ENCODE measurements at places on chromosomes 4 and X.

GRCh38 chr4:150583287-150584110 is 1.5 kb downstream of the MAB21L2 start:
- DNase-seq, result peak; percentile 82

DNA sequence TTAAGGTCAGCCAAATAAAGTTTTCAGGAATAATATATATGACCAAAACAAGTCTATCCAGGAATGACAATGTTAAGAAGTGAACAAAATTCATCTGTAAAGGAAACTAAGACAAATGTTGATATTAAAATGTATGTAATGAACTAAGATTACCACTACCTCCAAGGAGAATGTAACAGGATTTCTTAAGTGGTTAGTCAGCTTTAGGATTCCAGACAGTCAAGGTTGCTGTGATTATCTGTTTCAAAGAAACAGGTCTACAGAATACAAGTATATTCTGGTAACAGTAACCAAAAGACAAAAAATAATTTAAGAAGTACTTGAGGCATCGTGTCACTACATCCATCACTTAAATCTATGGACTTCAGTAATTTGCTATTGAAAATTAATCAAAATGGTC is 172.8 kb downstream of the SCFD2 start:
- no peak for DNase-seq

DNA sequence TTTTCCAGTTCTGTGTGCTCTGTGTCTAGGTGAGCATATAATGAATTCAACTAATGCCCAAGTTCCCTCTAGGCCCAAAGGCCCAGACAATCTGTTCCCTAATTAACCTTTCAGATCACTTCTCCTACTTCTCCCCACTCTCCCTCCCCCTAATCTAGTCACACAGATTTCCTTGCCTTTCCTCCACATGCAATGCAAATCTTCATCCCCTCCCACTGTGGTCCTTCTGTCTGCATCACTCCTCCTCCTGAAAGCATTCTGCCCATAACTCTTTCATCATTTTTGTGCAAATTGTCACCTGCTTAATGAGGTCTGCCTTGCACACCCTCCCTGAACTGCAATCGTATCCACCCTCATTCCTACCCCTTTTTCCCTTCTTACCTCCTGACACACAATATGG is 346.6 kb downstream of the FBXO8 start:
- no peak for DNase-seq

GRCh38 chrX:45849261-45849862 is 648.7 kb upstream of the DIPK2B start:
- DNase-seq, result no peak

- DNase-seq, result peak; percentile 79
Observed at GRCh38 chr4:54091637-54092404, 8.1 kb upstream of the GSX2 start.

- no peak for DNase-seq
Observed at GRCh38 chrX:111847491-111848133, 28.4 kb upstream of the TRPC5OS start.

DNA sequence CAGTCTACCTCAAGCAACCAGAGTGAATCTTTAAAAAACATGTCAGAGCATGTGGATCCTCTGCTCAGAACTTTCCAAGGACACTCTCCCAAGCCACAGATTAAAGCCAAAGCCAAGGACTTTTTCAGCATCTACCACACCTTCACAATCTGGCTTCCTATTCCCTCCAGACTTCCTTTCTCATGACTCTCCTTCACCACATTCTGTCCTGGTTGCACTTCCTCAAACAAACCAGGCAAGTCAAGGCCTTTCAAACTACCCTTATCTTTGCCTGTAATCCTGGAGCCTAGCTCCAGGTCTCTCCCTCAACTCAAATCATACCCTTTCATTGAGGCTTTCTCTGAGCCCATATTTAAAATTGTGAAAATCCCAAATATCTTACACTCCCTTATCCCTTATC is 191.6 kb upstream of the GALNTL6 start:
- DNase-seq, result no peak

DNA sequence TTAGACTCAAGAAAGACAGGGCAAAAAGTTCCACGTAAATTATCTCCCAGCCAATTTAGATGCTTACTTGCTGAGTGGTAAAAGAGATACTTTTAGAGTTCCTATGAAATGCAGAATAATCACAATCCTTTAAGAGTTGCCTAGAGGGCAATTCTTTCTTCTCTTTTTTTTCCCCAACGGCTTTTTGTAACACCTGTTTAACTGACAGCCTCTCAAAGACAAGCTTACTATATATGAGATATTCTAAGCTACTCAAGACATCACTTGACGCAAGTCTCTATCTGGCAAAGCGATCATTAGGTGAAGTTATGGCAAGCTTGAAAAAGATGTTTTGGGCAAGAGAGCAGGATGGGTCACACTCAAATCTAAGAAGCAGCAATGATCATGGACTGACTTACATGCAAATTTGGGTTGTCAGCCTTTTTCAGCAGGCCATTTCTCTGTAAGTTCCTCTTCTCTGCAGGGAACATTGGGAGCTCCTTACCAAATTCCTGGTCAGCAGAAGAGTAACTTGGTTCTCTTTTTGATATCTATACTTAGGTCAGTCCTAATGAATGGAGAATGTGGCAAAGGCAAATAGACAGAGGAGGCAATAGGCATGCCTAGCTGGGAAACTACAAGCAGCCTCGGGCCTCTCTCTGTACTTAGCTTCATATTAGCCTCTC is 162.9 kb upstream of the FGF13 start:
- DNase-seq, result no peak

DNA sequence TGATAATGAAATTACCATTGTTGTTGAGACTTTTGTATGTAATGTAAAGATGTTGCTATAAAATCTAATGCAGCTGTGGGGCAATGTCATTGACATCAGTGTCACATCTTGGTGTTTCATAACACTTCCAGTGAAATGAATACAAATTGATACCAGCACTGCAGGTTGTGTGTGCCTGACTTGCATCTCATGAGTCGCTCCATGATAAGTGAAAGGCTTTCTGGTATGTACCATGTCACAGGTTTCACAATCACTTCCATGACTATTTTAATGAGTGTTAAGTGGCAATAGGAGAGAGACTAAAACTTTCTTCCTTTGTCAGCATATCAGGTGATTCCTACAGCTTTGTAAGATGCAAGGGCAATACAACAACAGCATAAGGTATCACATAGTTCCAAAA is 94.4 kb downstream of the ABCB7 start:
- DNase-seq, result no peak

DNA sequence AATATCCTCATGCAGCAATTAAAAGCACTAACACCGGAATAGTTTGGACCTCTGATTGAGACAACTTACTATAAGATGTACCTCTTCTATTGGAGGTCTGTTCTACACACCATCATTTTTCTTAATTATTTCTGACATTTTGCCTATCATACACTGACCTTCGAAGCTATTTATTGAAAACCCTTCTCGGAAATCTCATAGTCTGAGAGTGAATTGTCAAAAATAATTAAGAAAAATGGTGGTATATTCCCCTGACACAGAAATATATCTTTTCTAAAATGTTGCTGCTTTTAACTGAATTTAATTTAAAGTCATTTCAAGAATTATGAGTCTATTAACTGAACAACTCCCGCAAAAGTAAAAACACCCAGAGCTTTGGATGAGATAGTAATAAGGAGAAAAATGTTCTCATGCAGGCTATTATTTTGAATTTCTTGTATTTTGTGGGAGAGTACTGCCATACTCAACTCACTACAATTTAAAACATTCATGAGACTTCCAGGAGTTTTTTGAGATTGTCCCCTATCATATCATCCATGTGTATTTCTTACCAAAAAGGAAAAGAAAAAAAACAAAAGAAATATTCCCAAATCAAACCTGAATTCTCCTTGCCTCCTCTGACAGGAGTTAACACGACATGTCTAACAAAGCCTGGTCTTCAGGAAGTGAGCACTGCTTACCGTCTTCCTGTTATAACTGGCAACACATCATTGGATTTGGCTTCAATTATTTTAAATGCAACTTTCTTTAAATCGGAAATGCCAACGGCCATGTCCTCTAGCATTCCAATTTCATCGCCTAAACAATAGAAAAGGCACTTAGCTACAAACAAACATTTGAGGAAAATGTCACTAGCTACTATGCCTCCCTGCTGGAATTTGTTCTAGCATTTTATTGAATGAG is 485.3 kb downstream of the IL15 start:
- no peak for DNase-seq

- DNase-seq, result no peak
Observed at GRCh38 chrX:51737091-51737490, 6.2 kb upstream of the GSPT2 start.

- no peak for DNase-seq
Observed at GRCh38 chr4:31125496-31125895, 405.3 kb downstream of the PCDH7 start.

DNA sequence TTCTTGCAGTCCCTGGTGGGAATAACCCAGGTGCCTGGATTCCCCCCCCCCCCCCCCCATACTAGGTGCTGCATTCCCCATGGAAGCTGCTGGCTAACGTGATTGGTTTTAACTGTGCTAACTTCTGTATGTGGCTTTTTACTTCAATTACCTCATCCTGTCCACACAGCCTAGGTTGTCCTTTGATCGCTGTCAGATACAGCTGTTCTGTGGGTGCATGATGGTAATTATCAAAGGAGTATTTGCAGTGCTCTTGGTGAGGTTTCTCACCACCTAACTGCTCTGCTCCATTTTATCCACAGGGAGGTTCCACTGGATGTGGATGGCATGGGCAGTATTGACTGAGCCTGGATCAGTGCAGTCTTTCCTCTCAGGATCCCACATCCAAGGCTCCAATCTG is 93.0 kb downstream of the ZNF518B start:
- DNase-seq, result no peak

- DNase-seq, result no peak
Observed at GRCh38 chr4:4364486-4365208, 22.3 kb upstream of the NSG1 start.

DNA sequence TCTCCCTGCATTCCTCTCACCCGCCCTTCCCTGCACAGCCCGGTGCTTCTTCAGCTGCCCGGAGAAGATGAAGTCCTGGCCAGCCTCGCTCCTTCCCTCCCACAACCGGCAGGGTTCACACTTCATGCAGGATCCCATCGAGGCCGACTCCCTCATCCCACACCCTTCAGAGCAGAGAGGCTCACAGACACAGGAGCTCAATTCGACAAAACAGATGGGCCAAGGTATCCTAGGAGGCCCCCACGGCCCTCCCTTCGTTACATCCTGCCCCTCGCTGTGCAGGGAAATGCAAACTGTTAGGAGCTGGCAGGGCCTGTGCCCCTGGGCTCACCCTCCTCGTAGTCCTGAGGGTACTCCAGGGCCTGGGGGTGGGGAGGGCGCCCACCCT is 238.1 kb downstream of the DHRSX start:
- peak; percentile 42 for DNase-seq

- DNase-seq, result no peak
Observed at GRCh38 chr4:176011529-176011928, 54.1 kb upstream of the WDR17 start.

DNA sequence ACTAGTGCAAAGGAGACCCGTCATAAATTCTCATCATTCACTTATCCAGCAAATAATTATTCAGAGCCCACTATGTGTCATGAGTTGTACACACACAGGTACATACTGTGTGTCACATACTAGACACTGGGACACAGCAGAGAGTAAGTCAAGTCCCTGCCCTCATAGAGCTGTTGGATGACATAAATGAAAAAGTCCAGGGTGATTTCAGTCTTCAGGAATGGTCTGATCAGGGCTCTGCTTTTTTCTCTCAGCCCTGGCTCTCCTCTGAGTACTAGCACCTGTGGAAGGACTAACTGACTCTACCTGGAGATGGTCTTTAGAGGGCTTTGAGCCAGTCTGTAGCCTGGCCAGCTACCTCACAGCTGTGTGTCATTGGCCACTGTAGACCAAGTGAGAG is 198.0 kb upstream of the LEF1 start:
- no peak for DNase-seq

GRCh38 chr4:86706923-86707597 is 112.9 kb downstream of the PTPN13 start:
- no peak for DNase-seq

DNA sequence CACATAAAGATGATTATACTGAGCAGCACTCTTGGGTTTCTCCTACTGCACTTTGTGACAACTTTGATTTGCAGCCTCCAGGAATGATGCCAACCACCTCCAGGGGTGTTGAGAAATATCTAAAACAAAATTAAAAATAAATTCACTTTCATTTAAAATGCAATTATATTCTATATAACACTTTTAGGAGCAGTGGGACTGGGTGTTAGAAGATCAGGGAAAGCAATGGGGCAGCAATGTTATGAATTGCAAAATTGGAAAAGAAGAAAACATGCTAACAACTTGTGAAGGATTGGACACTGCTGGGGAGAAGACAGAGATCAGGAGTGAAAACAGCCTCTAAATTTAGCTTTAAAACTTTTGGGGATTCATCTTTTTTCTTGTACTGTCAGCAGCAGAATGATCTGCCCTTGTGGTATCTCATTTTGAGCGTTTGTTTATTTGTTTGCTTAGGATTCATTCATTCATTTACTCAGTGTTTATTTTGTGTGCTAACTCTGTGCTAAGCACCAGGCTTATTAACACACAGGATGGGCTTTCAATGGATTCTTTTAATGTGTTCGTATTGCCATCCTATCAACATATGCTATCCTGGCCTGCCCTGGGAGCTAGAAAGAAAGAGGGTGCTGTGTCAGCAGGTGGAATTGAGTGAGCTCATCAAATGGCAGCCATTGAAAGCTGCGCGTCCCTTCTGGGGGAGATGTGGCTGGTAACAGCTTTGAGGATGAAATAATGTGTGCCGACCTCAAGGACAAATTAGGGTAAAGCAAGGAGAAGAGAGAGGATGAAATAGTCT is 96.5 kb downstream of the FRMPD4 start:
- DNase-seq, result no peak

GRCh38 chrX:12977761-12978204 is 2.9 kb downstream of the TMSB4X start:
- DNase-seq, result no peak

DNA sequence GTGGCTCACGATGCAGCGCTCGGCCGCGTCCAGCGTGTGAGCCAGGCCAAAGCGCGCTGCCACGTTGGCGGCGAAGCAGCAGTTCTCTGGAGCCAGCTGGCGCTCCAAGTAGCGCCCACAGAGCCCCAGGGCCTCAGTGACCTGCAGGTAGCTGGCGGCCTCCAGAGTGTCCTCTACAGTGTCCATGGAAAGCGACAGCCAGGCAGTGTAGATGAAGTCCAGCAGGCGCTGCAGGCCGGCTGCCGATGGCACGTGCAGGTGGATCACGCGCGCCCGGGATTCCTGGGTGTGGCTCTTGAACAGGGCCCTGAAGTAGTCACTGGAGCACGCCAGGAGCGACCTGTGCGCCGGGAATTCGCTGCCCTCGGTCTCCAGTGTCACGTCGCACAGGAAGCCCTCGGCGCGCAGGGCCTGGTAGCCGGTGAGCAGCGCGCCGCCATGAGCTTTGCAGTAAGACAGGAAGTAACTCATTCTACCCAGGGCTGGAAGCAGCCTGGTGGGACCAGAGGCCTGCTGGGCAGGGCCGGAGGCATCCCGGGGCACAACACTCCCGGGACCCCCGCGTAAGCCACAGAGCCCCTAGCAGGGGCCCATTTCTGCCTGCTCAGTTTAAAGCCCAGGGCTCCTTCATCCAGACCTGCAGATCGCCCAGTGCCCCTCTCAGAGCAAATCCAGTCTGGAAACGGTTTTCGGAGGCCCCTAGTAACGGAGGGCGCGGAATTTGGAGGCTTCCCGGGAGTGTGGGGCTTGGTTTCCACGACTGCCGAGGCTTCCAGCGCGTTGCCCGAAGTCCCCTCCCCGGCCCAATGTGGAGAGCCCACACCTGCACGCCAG is 595 bp downstream of the KLHL34 start:
- DNase-seq, result peak; percentile 10

Data from right kidney (tissue), 9 donors.